ENCODE measurements at places on chromosomes 12 and 14. TPM values are rescaled to one million over a fixed set of nuclear protein-coding genes. Genes with fewer than 3 reads are reported as not detected.

KRT83 gene
- total RNA-seq = not detected

ARHGEF25 gene
- total RNA-seq = 234 TPM

TEDC1 gene
- total RNA-seq = 37.4 TPM

DHRS4 gene
- 18.6 TPM for total RNA-seq

GRCh38 chr12:7907009-7907408 lies 29.0 kb downstream of the SLC2A3 start:
- no peak for DNase-seq
- no peaks in the 10 kb centered on the region for H3K36me3 ChIP-seq
- no peaks in the 10 kb centered on the region for H3K27me3 ChIP-seq
- peaks cover 10% of the 10 kb centered on the region for H3K4me1 ChIP-seq
- H3K27ac ChIP-seq = no peak overlapping the region

DNA sequence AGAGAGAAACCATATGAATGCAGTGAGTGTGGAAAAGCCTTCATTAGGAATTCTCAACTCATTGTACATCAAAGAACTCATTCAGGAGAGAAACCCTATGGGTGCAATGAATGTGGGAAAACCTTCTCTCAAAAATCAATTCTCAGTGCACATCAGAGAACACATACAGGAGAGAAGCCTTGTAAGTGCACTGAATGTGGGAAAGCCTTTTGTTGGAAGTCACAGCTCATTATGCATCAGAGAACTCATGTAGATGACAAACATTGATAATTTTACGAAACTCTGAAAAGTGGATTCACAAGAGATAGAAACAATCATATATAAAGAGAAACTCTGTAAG lies 22.9 kb downstream of the ZNF268 start:
- DNase-seq = no peak
- no peak overlapping the region for H3K27ac ChIP-seq

- no peaks in the 10 kb centered on the region for H3K4me1 ChIP-seq
- DNase-seq = no peak
- no peak overlapping the region for H3K4me3 ChIP-seq
- H3K36me3 ChIP-seq = peaks cover 58% of the 10 kb centered on the region
- H3K27me3 ChIP-seq = no peaks in the 10 kb centered on the region
- H3K27ac ChIP-seq = no peak overlapping the region
These were observed 38.5 kb upstream of the KCNK13 start for GRCh38 chr14:90023176-90023896.

GRCh38 chr12:26627335-26627734 lies 205.7 kb downstream of the ITPR2 start:
- H3K27me3 ChIP-seq = no peaks in the 10 kb centered on the region
- H3K4me3 ChIP-seq = no peak overlapping the region
- H3K36me3 ChIP-seq = no peaks in the 10 kb centered on the region
- DNase-seq = no peak
- H3K4me1 ChIP-seq = peaks cover 7% of the 10 kb centered on the region

DNA sequence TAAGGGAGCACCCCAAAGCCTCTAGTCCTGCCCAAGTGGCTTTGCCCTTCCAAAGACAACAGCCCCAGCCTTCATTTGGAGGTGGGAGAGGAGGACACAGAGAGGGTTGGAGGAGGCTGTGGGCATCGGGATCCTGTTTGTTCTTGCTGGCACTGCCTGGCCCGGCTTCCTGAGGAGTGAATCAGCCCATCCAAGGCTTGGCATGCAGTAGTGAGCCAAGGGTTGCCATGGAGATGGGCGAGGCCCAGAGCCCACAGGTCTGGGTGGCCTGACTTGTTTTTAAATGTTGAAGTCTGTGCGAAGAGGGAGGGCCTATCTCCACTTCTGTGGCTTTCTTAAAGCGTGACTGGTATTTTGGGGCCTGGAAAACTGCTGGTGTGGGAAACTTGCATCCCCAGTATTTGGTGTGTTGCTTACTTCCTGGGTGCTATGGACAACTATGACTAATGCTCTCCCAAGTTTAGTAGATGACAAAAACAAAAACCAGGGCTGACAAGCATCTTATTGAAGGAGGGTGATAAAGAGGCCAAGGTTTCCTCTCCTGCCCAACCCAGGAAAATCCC lies 15.8 kb downstream of the CD9 start:
- H3K27me3 ChIP-seq = no peaks in the 10 kb centered on the region
- H3K36me3 ChIP-seq = peaks cover 2% of the 10 kb centered on the region
- DNase-seq = peak; percentile 58
- H3K4me1 ChIP-seq = peaks cover 20% of the 10 kb centered on the region
- H3K4me3 ChIP-seq = no peak overlapping the region
- peak overlapping the region; percentile 36 for H3K27ac ChIP-seq

- no peaks in the 10 kb centered on the region for H3K27me3 ChIP-seq
- no peaks in the 10 kb centered on the region for H3K4me1 ChIP-seq
- no peak overlapping the region for H3K27ac ChIP-seq
- H3K4me3 ChIP-seq = no peak overlapping the region
- no peak for DNase-seq
These were observed 150.5 kb downstream of the PELI2 start for GRCh38 chr14:56268673-56269072.

DNA sequence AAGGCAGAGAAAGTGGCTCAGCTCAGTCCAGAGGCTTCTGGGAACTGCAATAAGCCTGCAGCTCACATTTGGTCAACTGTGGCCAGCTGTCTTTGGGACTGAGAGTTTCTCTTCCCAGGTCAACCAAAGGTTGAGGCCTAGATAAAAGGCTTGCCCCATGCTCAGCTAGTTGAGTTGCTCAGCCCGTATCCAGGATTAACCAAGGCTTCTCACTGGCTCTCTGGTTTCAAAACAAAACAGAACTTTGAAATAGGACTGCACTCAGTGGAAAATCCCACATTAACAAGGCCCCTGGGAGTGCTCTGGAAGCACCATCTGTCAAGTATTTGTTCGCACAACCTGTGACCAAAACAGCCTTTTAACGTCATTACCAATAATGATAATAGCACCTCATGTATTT lies 40.3 kb upstream of the NUAK1 start:
- no peaks in the 10 kb centered on the region for H3K36me3 ChIP-seq
- peaks cover 14% of the 10 kb centered on the region for H3K4me1 ChIP-seq
- no peaks in the 10 kb centered on the region for H3K27me3 ChIP-seq
- no peak overlapping the region for H3K4me3 ChIP-seq
- H3K27ac ChIP-seq = no peak overlapping the region
- DNase-seq = peak; percentile 85

- H3K27ac ChIP-seq = no peak overlapping the region
- peak overlapping the region; percentile 69 for H3K4me3 ChIP-seq
- no peaks in the 10 kb centered on the region for H3K4me1 ChIP-seq
- no peaks in the 10 kb centered on the region for H3K27me3 ChIP-seq
- peak; percentile 21 for DNase-seq
These were observed 16.4 kb downstream of the FOS start for GRCh38 chr14:75295061-75295461.

GRCh38 chr12:33676866-33677265 lies 237.2 kb upstream of the SYT10 start:
- H3K4me1 ChIP-seq = peaks cover 12% of the 10 kb centered on the region
- H3K4me3 ChIP-seq = no peak overlapping the region
- H3K36me3 ChIP-seq = no peaks in the 10 kb centered on the region
- peak overlapping the region; percentile 16 for H3K27ac ChIP-seq

GRCh38 chr14:68986926-68987652 lies 8.0 kb upstream of the ACTN1 start:
- H3K36me3 ChIP-seq = no peaks in the 10 kb centered on the region
- 0 out of 2 replicates have a peak, but pooled peaks cover 3% of the 10 kb centered on the region for H3K4me1 ChIP-seq
- H3K27ac ChIP-seq = no peak overlapping the region
- H3K4me3 ChIP-seq = no peak overlapping the region

- H3K4me3 ChIP-seq = no peak overlapping the region
- no peaks in the 10 kb centered on the region for H3K4me1 ChIP-seq
- no peak for DNase-seq
- peaks cover 14% of the 10 kb centered on the region for H3K36me3 ChIP-seq
- H3K27me3 ChIP-seq = no peaks in the 10 kb centered on the region
- H3K27ac ChIP-seq = no peak overlapping the region
These were observed 25.2 kb downstream of the PTPN11 start for GRCh38 chr12:112443916-112444315.

DNA sequence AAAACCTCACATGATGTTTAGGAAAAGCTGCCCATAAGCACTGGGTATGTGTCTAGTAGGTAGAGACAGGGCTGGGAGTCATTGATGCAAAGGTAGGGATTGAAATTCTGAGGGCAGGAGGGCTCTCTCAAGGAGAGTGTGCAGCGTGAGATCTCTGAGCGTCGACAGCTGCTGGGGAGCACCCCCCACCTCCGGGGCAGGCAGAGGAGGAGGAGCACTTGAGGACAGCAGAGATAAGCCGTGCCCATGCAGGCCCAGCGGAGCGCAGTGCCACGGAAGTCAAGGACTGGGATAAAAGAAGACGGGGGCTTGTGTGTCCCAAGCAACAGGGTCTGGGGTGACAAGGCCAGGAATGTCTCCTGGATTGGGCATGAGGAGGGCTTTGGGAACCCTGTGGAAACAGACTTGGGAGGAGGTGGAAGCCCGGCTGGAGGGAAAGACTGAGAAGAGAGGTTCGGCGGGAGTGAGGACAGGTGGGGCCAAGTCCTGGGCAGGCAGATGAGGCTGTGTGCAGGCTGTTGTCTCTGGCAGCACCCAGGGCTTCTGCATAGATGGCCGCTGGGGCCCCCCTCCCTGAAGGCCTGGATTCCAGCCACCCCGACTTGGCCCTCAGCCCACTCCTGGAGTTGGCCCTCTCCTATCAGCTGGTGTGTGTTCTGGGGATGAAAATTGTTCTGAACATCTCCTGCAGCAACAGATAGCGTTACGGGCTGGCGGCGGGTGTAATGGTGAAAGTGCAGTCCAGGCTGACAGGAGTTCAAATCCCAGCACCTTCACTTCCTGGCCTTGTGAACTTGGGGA lies 1.9 kb downstream of the CACNA2D4 start:
- H3K27me3 ChIP-seq = no peaks in the 10 kb centered on the region
- H3K4me1 ChIP-seq = peaks cover 54% of the 10 kb centered on the region
- DNase-seq = peak; percentile 58
- no peaks in the 10 kb centered on the region for H3K36me3 ChIP-seq
- peak overlapping the region; percentile 53 for H3K4me3 ChIP-seq

DNA sequence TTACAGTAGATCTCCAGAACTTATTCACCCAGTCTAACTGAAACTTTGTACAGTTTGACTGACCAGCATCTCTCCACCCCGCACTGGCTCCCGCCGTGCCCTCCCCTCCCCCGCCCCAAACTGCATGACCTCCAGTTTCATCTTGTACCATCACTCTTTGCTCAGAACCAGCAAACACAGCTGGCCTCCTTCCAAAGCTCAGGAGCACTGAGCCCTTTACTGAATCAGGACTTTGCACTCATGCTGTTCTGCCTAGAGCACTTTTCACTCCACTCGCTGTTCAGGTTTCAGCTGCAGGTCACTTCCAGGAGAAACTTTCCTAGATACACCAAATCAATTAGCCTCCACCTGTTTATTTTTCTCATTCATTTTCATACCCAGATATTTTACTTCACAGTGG lies 455.3 kb upstream of the PDE3A start:
- H3K27me3 ChIP-seq = no peaks in the 10 kb centered on the region
- H3K36me3 ChIP-seq = no peaks in the 10 kb centered on the region
- DNase-seq = no peak
- H3K4me1 ChIP-seq = peaks cover 5% of the 10 kb centered on the region
- H3K4me3 ChIP-seq = no peak overlapping the region

GRCh38 chr12:54217774-54218241 lies 29.0 kb upstream of the SMUG1 start:
- no peaks in the 10 kb centered on the region for H3K27me3 ChIP-seq
- H3K4me3 ChIP-seq = no peak overlapping the region
- H3K36me3 ChIP-seq = no peaks in the 10 kb centered on the region
- peaks cover 18% of the 10 kb centered on the region for H3K4me1 ChIP-seq
